ENCODE measurements at places on chromosomes 1 and 21.
A peak's percentile ranks its signal among the peaks of the same experiment; 100 is the strongest.

DNA sequence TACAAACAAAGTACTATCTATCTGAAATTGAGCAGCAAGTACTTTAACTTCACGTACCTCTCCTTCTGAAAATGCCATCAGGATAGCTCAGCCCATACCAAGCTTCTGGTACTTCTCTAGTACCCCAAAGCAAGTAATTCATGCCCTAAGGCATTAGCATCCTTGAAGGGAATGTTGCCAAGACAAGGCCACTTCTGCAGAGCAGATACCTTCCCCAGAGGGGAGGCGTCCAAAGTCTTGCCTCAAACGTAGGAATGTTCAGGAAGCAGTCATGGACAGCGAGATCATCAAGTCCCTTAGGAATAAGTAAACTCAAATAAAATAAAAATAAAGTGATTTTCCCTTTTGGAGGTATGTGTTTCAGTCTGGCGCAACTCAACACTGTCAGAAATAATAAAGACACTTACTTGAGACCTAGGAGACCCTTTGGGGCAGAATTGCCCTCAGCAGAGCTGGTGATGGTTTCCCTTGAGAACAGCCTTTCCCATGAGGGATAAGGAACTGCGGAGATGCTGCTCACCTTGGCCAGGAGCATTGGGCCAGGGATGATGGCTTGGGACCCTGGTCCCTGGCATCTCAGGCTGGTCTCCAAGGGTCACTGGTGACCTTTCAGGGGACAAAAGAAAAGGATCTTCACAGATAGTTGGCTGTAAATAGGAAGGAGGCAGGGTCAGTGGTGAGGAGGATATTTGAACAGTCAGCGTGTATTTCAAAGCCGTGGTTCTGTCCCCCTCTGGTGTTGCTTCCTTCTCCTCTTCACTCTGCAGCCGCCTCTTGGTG lies 522.9 kb downstream of the KIF26B start:
- no peak for DNase-seq

- no peak for DNase-seq
Measured at GRCh38 chr1:92909321-92909720, 51.9 kb downstream of the DIPK1A start.

GRCh38 chr1:61226791-61227567 lies 144.6 kb downstream of the NFIA start:
- no peak for DNase-seq

DNA sequence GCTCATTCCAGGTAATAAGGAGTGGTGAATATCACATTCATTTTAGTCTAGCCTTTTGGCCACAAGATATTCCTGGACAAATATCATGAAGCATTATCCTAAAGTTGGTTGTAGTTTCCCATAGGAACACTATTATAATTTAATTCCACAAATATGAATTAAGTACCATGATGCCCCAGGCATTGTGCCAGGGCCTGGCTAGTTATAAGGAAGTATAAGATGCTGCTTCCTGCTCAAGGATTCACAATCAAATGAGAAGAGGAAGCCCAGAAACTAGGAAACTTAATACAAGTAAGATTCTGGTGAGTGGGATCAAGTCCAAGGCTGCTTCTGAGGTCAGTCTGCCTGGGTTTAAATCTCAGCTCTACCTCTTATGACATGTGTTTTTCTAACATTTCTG lies 30.6 kb upstream of the ZP4 start:
- no peak for DNase-seq

DNA sequence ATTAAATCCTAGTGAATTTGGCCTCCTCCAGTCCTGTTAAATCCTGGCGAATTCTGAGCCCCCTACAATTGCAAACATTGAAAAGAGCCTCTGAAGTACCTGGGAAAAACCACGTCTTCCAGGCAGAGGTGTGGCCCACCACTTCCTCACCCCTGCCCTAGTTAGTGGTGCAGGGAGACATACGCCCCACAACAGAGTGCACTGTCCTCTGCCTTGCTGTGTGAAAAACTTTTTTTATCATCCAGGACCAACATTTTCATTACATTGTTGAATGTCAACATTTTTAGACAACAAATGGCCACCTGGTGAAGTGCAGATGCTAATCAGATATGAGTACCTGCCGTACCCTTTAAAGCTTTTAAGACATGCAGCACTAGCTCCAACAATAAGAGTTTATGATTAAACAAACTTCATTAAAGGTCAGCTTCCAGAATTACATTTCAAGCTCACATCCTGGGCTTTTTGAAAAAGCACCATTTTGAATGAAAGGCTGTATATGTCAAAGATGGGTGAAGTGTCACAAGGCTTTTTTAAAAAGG lies 13.6 kb upstream of the TMPRSS2 start:
- DNase-seq = no peak

DNA sequence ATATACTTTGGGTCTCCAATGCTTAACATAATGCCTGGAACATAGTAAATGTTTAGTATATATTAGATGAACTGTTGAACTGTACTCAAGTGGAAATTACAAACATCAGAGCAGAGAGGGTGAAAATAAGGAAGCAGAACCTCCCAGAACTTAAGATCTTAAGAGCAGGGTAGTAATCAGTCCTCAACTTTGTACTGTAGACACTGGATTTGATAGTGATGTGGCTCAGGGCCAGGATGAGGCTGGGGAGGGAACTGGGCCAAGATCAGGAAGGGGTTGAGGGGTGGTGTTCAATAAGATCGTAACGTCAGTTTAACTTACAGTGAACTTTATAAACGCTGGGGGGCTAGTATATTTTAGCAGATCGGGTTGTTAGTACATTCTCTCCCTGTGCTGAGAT lies 15.4 kb downstream of the MPZL1 start:
- DNase-seq = no peak

GRCh38 chr1:108877348-108878159 lies 769 bp downstream of the GPSM2 start:
- no peak for DNase-seq

- peak; percentile 81 for DNase-seq
Measured at GRCh38 chr1:108107658-108108057, 92.5 kb downstream of the SLC25A24 start.

GRCh38 chr1:15953791-15954241 lies 22.1 kb downstream of the ZBTB17 start:
- DNase-seq = no peak

DNA sequence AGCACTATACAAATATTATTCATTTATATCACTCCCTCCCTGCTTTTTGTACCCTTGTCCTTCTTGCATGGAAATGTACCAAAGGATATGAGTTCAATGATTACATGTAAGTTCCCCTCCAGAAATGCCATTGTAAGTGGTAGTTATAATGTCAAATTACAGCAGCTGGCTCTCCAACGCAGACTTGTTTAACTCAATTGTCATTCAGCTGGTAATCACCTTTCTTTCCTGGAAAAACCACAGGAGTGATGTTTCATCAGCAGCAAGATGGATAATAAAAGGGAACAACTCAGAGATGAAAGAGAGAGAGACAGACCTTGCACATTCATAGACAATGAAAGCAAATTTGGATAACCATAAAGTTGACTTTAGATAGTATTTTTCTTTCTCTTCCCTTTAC lies 578.6 kb upstream of the PBX1 start:
- no peak for DNase-seq
